ENCODE measurements at places on chromosomes 11 and 22.

- H3K36me3 ChIP-seq, result no peaks in the 10 kb centered on the region
- H3K27ac ChIP-seq, result no peak overlapping the region
- H3K4me3 ChIP-seq, result no peak overlapping the region
- peaks cover 8% of the 10 kb centered on the region for H3K4me1 ChIP-seq
- DNase-seq, result peak; percentile 13
These were observed 30.7 kb downstream of the EHF start for GRCh38 chr11:34651551-34651950.

DNA sequence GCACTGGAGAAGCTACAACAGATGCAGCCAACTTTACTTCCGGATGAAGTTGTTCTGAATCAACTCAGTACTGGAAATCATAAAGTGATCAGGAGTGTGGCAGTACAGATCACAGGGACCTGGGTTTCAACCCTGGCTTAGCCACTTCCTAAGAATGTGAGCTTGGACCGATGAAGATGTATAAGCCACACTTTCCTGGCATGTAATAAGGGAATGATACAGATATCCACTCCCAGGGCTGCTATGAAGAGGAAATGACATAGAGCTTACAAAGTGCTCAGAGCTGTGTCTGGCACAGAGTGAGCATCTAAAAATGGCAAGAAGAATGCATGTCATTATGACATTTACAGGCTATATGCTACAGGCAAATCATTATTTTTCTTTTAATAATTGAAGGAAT, 378.7 kb downstream of the NTM start:
- H3K27ac ChIP-seq, result no peak overlapping the region
- peak; percentile 60 for DNase-seq
- peak overlapping the region; percentile 1 for H3K4me3 ChIP-seq
- H3K36me3 ChIP-seq, result no peaks in the 10 kb centered on the region
- H3K27me3 ChIP-seq, result no peaks in the 10 kb centered on the region

GRCh38 chr11:125053167-125053566, 9.9 kb upstream of the SLC37A2 start:
- no peaks in the 10 kb centered on the region for H3K27me3 ChIP-seq
- H3K4me1 ChIP-seq, result no peaks in the 10 kb centered on the region
- DNase-seq, result no peak
- no peaks in the 10 kb centered on the region for H3K36me3 ChIP-seq
- H3K27ac ChIP-seq, result no peak overlapping the region

- H3K4me3 ChIP-seq, result no peak overlapping the region
- no peaks in the 10 kb centered on the region for H3K27me3 ChIP-seq
- H3K4me1 ChIP-seq, result no peaks in the 10 kb centered on the region
- no peak for DNase-seq
- H3K36me3 ChIP-seq, result no peaks in the 10 kb centered on the region
- no peak overlapping the region for H3K27ac ChIP-seq
These were observed 754.2 kb downstream of the FAM181B start for GRCh38 chr11:81979448-81979847.

GRCh38 chr11:12100841-12101242, 9.5 kb upstream of the MICAL2 start:
- DNase-seq, result no peak
- no peak overlapping the region for H3K27ac ChIP-seq
- H3K27me3 ChIP-seq, result no peaks in the 10 kb centered on the region

All from mesenchymal stem cell (in vitro differentiated cells and primary cell).